ENCODE measurements at places on chromosomes 11 and 22.

GRCh38 chr11:127074151-127074761 lies 73.7 kb upstream of the KIRREL3 start:
- peak; percentile 7 for DNase-seq

GRCh38 chr11:27281276-27281675 lies 81.7 kb downstream of the CCDC34 start:
- no peak for DNase-seq

DNA sequence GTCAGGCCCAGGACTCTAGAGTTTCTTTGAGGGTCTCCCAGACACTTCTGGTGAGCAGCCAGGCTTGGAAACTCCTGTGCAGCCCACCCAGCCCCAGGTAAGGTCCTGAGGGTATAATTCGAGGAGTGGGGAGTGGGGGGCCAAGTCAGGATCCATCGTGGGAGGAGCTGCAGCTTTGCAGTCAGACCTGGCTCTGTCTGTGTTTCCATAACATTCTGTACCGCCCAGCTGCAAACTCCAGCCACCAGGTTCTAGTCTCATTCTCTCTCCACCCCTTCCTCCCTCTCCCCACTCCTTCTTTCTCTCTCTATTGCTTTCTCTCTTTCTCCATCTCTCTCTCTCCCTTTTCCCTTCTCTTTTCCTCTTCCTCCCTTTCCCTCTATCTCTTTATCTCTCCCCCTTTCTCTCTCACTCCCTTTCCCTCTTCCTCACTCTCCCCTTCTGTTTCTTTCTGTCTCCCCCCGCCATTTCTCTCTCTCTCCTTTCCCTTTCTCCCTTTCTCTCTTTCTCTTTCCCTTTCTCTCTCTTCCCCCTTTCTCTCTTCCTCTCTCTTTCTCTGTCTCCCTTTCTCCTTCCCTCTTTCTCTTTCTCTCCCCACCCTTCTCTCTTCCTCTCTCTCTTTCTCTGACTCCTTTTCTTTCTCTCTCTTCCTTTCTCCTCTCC lies 127.2 kb downstream of the MN1 start:
- DNase-seq, result no peak

DNA sequence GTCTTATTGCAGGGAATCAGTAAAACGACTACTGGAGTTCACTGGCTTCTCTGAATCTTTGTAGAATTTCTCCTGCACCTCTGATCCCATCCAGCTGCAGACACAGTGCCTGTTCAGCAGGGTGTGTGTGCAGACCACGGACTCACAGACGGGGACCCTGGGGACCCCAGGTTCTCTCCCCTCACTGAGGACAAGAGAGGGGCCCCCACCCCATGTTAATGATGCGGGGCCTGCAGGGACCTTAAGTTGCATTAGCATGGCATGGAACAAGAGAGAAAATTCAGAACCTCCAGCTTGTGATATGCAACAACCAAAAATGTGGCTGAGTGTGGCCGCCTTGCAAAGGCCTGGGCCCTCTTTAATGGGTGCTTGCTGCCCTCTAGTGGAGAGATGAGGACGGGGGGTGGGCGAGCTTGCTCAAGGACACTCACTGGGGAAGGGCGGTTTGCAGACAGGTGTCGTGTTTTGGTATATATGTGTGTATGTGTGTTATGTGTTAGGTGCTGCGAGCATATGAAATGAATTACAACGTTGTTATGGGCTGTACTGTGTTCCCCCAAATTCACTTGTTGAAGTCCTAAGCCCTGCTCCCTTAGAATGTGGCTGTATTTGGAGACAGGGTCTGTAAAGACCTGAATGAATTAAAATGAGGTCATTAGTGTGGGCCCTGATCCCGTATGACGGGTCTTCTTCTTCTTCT lies 84.4 kb upstream of the SEPTIN5 start:
- DNase-seq, result peak; percentile 71

GRCh38 chr22:23364389-23364788 lies 184.1 kb downstream of the BCR start:
- DNase-seq, result no peak

GRCh38 chr11:82986446-82986845 lies 84.9 kb downstream of the DDIAS start:
- DNase-seq, result no peak

DNA sequence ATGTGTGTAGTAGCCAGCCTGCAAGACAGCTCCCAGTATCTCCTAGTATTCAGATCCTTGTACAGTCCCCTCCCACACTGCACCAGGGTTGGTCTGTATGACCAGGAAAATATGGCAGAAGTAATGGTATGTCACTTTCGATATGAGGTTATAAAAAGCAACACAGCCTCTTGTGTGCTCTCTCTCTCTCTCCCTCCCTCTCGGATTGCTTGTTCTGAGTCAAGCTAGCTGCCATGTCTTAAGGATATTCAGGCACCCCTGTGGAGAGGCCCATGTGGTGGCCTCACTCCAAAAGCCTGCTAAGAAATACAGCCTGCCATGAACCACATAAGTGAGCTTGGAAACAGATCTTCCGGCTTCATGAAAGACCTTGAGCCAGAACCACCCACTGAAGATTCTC lies 25.4 kb downstream of the FXYD6 start:
- DNase-seq, result no peak

DNA sequence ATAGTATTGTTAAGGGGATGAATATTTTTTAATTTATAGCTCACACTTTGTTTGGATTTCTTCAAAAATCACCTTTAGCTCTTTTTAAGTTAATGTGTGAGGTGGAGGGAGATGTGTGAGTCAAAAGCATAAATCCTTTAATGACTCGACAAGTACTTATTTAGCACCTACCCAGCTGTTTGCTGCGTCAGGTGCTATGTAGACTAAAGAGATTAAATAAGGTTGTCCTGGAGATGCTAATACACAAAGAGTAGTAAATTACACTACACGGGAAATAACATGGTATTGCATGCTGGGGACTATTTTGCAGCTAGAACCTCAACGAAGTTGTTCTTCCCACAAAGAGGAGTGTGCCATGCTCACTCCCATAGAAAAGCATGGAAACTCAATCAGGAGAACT lies 583.3 kb upstream of the TENM4 start:
- no peak for DNase-seq
